ENCODE measurements at places on chromosomes 2 and 18.

- no peak for DNase-seq
Observed at GRCh38 chr2:16625759-16626158, 39.9 kb downstream of the CYRIA start.

- DNase-seq: no peak
Observed at GRCh38 chr2:204337638-204338037, 207.6 kb upstream of the PARD3B start.

- no peak for DNase-seq
Observed at GRCh38 chr2:28510184-28510583, 14.3 kb downstream of the PLB1 start.

GRCh38 chr2:67702937-67703336 is 305.8 kb downstream of the ETAA1 start:
- no peak for DNase-seq

DNA sequence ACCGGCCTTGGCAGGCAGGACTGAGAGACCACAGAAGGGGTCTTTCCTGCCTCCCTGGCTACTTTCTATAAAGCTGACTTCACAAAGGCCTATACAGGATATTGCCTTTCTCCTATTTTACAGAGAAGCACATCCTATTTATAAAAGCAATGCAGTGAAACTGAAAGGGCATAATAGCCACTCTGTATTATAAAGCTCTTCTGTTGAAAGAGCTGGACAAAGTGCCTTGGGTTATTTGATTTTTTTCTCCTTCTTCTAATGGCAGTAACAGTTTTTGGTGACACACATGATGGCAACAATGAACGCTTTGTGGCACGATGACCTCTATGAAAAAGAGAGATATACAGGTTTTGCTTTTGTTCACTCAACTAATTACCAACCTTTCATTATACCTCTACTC is 281.1 kb downstream of the ZNF516 start:
- no peak for DNase-seq

Measured in cerebellar cortex (tissue), 1 donor.